Activated T-cell treated with anti-CD3 and anti-CD28 coated beads, Interleukin-2, amount 50 U/mL, for 1 hour (primary cell): ENCODE measurements at places on chromosomes 2 and 18.

DNA sequence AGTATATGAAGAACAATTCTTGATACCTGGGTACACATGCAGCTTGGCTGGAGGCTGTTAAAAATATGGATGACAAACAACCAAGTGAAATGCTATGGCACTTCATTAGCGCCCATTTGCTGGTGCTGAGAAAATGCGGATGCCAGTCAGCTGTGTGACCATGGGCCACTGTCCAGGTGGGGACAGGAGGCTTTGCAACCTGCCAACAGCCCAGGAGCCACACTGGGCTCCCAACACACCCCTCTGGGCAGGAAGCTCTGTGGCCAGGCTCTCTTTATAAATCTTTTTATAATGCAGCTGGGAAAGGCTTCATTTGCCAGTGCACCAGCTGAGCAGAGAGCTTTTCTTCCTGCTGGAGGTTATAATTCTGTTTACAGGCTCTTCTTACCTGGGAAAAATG is 19.9 kb downstream of the RNF144A start:
- DNase-seq: no peak

GRCh38 chr2:137797641-137798040 is 166.6 kb upstream of the HNMT start:
- DNase-seq: no peak

DNA sequence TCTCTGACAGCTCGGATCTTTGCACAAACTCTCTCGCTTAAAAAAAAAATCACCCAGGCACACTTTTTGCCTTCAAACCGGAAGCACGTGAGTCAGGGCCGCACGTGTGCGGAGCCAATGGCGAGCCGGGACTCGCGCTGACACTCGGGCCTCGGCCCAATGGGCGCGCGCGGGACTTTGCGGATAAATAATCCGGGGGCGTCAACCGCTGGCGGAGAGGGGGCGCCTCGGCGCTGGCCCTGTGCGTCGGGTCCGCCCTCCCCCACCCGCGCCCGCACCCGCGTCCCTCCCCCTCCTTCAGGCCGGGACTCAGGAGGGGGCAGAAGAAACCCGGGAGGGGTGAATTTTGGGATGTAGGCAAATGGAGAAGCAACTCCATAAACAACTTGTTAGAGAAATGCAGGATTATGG is 319 bp upstream of the EN1 start:
- DNase-seq: no peak

- no peak for DNase-seq
Observed at GRCh38 chr2:232877940-232878511, 8.0 kb downstream of the SNORC start.

DNA sequence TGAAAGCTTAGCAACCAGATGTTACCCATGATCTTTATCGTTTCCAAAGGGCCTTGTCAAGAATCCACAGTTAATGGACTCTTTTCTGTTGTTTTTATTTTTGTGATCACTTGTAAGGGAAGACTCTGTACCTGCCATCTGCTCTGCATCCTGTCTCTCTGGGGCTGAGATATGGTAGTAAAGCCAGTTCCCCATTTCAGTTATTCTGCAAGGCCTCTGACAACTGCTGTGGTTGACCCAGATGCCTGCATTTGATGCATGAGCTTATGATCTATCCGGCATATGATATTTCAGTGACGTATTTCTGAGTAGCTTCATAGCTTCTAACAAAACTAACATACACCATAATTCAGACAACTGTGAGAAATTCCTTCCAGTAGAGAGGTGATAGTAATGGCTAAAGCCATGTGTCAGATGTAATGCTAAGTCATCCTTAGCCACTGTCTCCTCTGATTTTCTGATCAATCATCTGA is 105.1 kb downstream of the TPO start:
- no peak for DNase-seq

- no peak for DNase-seq
Observed at GRCh38 chr18:42583283-42583731, 532.2 kb downstream of the RIT2 start.

DNA sequence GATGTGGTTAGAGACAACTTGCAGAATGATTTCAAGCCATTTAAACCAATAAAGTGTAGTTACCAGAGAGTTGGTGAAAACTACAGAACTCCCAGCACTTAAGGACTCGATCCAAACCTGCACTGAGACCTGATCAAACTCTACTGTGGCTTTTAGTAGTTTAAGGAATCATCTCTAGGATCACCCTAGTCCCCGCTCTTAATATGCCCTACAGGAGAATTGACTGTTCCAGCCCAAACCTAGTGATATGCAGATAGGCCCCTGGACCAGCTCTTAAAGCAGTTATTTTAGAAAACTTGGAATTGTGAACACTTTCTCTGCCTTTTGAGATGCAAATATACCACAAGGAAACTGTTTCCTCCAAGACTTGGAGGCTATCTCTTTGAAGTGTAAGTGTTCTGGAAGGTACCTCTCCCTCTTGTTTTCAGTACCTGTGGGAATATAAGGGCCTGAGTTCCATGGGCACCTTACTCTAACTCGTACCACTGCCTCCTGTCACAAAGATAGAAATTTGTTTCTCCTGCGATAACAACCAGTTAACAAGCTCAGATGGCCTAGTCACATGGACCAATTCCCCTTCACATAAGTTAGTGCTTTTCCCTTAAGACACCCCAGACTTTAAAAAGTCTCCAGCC is 1367.2 kb upstream of the SLC39A10 start:
- DNase-seq: no peak

DNA sequence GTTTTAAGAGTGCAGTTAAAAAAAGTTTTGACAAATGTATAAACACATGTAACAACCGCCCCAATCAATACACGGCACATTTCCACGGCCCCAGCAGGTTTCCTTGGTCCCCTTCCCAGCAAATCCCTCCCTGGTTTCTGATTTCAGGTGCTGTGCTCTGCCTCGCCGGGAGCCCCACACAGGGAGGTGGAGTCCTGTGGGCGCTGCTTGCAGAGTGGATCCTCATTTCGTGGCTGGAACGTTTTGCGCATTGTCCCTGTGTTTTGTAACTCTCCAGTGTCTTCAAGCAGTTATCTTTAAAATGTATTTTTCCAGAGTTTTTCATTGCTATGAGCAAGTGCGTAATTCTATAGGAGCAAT is 124.8 kb downstream of the GALR1 start:
- no peak for DNase-seq

DNA sequence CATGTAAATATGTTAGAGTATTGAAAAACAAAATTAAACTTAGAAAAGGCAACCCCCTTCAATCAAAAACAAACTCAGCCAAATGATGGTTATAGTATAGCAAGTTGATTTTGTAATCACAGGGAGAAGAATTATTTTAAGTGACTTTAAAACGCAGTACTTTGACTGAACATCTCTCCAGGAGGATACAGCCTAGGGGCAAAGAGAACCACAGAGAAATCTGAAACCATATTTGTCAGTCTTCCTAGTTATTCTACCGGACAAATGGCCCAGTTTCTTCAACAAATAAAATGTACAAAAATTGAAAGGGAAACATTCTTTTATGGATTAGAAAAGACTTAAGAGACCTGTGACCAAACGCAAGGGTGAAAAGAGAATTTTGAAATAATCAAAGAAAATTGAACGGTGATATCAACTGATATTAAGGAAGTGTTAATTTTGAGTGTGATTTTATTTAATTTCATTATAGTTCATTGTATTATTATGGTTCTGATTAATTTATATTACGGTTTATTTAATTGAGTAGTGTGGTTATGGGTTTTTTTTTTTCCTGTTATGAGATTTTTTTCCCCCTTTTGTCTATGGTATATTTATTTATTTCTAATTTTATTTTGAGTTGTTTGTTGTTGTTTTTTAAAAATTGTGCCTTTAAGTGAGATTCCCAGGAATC is 75.3 kb downstream of the HNRNPLL start:
- DNase-seq: no peak

GRCh38 chr2:112003576-112004252 is 51.4 kb upstream of the TMEM87B start:
- DNase-seq: no peak

DNA sequence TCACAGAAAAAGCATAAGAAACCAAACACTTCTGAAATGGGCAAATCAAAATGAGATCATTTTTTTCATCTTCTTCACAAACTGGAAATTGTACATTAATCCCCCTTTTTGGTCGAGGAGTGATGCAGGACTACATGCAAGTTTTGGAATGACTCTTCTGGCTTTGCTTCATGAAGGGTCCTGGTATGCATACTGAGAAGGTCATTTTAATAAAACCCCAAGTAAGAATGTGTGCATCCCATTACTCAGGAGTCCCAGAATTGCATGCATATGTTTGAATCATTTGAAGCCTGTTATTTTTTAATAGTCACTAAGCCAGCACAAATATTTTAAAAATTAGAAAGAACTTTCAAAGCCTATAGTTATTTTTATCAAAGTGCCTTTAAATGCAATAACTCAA is 16.7 kb upstream of the EHBP1 start:
- DNase-seq: no peak

GRCh38 chr2:190532581-190532980 is 1.9 kb downstream of the NEMP2 start:
- DNase-seq: no peak

DNA sequence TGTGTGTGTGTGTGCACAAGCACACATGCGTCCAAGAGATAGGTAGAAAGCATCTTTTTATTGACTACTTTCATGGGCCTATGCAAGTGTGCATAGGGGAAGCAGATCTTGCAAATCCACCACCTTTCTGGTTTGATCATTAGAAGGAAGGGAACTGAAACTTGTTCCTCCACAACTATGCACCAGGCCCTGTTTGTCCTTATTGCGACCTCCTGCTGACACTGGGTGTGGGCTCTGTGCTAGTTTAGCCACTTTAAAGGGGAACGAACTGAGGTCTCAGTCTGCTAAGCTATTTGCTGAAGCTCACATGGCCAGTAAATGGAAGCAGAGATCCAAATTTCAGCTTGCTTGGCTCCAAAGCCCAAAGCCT is 32.1 kb upstream of the INSIG2 start:
- no peak for DNase-seq

DNA sequence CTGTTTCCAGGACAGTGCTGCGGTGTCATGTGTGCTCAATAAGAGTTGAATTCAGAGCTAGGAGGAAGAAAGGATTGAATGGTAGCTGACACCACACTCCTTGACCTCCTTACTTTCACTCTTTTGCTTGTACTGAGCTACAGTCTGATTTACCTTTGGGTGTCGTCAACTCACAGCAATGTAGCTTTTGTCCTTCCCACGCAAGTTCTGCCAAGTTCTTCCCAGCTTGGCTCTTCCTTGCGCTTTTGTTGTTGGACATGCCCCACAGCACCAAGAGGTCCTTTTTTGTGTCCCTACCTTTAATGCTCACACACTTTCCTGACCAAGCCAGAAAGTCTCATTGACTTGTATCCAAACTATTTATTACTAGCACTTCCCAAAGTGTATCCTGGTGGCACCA is 38.3 kb upstream of the ITGB6 start:
- DNase-seq: no peak

GRCh38 chr2:170088776-170089175 is 89.2 kb upstream of the MYO3B start:
- no peak for DNase-seq

- no peak for DNase-seq
Observed at GRCh38 chr2:176088048-176088936, 4.2 kb upstream of the HOXD13 start.

DNA sequence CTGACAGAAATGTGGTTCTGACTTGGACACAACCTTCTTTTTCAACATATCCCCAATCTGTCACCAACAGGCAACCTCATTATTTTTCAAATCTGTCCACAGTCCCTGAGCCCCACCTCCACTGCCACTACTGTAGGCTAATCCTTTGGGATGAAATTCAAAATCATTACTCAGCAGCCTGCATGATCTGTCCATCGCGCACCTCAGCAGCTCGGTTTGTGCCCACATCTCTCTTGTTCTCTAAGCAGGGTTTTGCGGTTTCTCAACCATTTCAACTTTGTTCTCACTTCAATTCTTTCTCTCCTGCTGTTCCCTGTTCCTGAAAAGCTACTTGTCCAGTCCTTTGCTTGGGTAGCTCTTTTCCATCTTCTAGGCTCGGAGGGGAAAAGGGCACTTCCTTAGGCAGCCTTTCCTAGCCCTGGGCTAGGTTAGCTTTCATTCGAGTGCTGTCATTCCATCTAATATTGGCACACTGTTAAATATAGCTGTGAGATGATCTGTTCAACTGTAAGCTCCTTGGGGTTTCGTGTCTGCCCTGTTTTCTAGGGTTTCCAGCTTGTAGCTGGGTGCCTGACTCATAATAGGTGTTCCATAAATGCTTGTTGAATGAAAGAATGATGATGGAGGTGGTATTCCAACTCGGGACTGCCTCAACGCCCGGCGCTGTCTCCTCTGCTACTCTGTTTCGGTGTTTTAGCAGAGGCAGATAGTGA is 653 bp upstream of the ANKAR start:
- DNase-seq: no peak

DNA sequence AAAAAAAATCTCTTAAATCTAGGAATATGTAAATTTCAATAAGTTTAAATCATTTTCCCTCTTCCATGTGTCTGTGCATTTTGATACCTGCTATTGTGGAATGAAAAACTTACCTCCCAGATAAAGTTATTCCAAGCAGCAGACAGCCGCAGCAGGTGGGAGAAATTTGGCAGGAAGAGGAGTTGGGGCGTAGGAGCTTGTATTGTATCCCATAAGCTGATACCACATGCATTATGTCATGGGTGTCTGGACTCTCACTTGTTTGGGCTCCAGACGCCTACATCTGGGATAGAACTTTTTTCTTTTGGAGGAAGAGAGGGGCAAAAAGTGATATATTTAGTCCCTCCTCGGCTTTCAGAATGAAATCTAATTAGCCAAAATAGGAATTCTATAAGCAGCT is 59.3 kb upstream of the TCF4 start:
- no peak for DNase-seq

GRCh38 chr2:239793836-239794235 is 231.3 kb downstream of the NDUFA10 start:
- DNase-seq: no peak

- DNase-seq: no peak
Observed at GRCh38 chr2:74391209-74391579, 11.1 kb upstream of the DCTN1 start.

- DNase-seq: no peak
Observed at GRCh38 chr2:223952280-223952968, 4.8 kb upstream of the MRPL44 start.

DNA sequence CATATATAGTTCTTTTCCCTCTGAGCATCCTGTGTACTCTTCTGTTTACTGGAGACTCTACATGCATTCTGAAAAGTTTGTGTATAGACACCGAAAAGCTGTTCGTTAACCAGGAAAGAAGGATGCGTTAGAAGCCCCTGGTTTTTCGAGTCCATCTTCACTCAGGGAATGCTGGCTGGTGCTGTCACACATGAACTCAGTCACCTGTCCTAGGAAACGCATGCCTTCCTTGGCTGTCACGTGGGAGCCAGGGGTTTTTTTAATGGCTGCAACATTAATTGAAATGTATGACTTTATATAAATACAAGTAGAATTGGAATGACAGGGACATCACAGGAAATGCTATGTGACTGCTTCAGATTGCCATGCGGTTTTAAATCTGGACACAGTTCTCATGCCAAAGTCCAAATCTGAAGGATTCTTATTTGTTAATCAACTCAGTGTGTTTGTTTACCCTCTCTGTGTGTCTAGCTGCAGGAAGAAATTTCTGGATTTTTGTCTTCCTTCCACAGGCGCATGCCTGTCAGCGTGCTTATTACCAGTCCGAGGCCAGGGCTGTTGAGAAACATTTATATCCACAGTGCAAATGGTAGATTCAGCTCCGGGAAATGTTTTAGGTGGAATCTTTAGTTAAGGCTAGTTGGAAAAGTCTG is 2.6 kb downstream of the RAMP1 start:
- DNase-seq: no peak

GRCh38 chr2:6060992-6061663 is 368.9 kb downstream of the SOX11 start:
- no peak for DNase-seq

- DNase-seq: no peak
Observed at GRCh38 chr2:75055820-75056675, 97.6 kb downstream of the POLE4 start.

GRCh38 chr2:138122891-138123290 is 158.6 kb downstream of the HNMT start:
- no peak for DNase-seq
